Lower lobe of right lung (tissue), 2 donors: ENCODE measurements at places on chromosomes 12 and 14. TPM values are rescaled to one million over a fixed set of nuclear protein-coding genes. Genes with fewer than 3 reads are reported as not detected.

The TEX22 gene
- total RNA-seq, result 3.8 TPM

The EPS8 gene
- 72.8 TPM for total RNA-seq

The PGF gene
- 3.0 TPM for total RNA-seq

The KRT6C gene
- total RNA-seq, result not detected

GRCh38 chr12:48203192-48203591 is at the start of gene OR10AD1:
OR10AD1 (minus strand) TSS chr12:48203292; CDS start chr12:48203292, 0 bp downstream.
- no peaks in the 10 kb centered on the region for H3K27me3 ChIP-seq
- no peak for DNase-seq
- H3K4me3 ChIP-seq, result no peak within 1 kb of the TSS
- peaks cover 19% of the 10 kb centered on the region for H3K4me1 ChIP-seq
- H3K27ac ChIP-seq, result no peak within 1 kb of the TSS
- H3K36me3 ChIP-seq, result no peaks in the 10 kb centered on the region

- H3K4me1 ChIP-seq, result peaks cover 44% of the 10 kb centered on the region
- no peaks in the 10 kb centered on the region for H3K36me3 ChIP-seq
- no peak for DNase-seq
- peak overlapping the region; percentile 73 for H3K27ac ChIP-seq
- H3K4me3 ChIP-seq, result no peak overlapping the region
Measured at GRCh38 chr12:6608592-6609281, 1.6 kb upstream of the CHD4 start.

DNA sequence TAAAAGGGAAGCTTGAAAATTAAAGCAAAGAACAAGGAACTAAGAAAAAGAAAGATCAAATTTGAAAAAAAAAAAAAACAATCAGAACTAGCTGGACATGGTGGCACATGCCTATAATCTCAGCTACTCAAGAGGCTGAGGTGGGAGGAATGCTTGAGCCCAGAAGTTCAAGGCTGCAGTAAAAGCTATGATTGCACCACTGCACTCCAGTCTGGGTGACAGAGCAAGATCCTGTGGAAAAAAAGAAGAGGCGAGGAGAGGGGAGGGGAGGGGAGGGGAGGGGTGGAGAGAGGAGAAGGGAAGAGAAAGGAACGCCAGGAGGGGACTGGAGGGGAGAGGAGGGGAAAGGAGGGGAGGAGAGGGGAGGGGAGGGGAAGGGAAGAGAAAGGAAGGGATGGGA is 43.0 kb downstream of the EEA1 start:
- H3K36me3 ChIP-seq, result peaks cover 8% of the 10 kb centered on the region
- DNase-seq, result no peak
- no peak overlapping the region for H3K27ac ChIP-seq
- no peaks in the 10 kb centered on the region for H3K4me1 ChIP-seq

- no peaks in the 10 kb centered on the region for H3K4me1 ChIP-seq
- no peak for DNase-seq
- no peak overlapping the region for H3K4me3 ChIP-seq
Measured at GRCh38 chr14:56482310-56482911, 97.2 kb upstream of the TMEM260 start.

- H3K4me3 ChIP-seq, result no peak overlapping the region
- no peaks in the 10 kb centered on the region for H3K27me3 ChIP-seq
- H3K27ac ChIP-seq, result no peak overlapping the region
- peaks cover 4% of the 10 kb centered on the region for H3K4me1 ChIP-seq
- DNase-seq, result no peak
- H3K36me3 ChIP-seq, result no peaks in the 10 kb centered on the region
Measured at GRCh38 chr12:105986779-105987684, 151.7 kb downstream of the NUAK1 start.

DNA sequence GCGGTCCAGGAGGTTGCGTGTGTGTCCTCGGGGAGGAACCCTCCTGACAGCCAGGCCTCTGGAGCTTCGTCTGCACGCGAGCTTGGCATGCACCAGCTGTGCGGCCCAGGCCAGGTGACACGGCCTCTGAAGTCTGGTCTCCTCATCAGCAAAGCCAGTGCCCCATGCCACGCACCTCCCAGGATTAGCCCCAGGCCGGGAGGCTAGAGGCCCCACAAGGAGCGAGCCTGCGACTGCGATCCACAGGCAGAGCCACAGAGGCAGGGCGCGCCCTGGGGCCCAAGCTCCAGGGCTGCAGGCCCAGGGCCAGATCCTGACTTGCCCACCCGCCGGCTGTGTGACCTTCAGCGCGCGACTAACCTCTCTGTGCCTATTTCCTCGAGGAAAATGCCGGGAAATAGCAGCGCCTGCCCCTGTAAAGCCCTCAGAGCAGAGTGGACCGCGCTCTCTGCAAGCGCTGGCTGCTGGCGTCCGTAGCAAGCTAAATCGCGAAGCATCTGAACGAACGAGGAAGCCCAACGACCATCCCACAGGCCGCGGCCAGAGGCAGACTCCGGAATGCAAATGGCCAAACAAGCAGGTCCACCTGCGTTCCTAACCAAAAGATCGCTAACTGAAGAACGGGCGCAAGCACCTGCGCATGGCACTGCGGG is 492 bp upstream of the BTBD6 start:
- peak; percentile 54 for DNase-seq
- peak overlapping the region; percentile 66 for H3K4me3 ChIP-seq
- peaks cover 18% of the 10 kb centered on the region for H3K4me1 ChIP-seq
- peak overlapping the region; percentile 88 for H3K27ac ChIP-seq
- peaks cover 41% of the 10 kb centered on the region for H3K36me3 ChIP-seq
- H3K27me3 ChIP-seq, result no peaks in the 10 kb centered on the region

DNA sequence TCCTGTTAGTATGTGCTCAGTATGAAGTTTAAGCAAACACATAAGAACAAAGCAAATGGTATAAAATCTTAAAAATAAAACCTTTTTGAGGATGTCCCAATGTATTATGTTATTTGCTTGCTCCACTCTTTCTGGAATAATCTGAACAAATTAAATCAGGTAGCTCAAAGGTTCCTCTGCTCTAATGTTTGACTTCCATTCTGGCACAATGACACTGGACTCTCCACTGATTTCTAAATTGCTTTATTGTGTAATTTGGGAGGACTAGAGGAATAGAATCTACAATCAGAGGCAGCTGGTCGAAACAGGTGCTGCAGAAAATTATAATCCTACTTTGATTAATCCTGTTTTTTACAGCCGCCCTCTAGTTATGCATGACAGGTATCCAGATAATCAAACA is 523.7 kb upstream of the FOXG1 start:
- H3K4me1 ChIP-seq, result no peaks in the 10 kb centered on the region
- H3K36me3 ChIP-seq, result no peaks in the 10 kb centered on the region
- H3K4me3 ChIP-seq, result no peak overlapping the region
- H3K27me3 ChIP-seq, result no peaks in the 10 kb centered on the region

DNA sequence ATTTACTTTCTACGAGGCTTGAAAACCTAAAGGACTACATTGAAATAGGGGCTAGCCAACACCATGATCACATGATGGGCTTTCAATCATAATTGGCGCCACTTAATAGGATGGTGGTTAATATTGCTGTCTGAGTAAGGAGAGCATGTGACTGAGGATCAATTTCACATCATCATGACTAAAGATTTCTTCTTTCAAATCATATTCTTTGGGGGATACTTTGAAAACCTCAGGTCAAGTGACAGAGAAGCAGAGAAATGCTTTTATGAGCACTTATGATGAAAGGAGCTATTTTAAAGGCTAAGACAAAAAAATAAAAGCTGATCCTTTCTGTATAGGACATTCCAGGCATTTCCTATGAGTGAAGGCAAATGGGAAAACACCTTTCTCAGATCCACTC is 42.9 kb upstream of the KRAS start:
- H3K4me1 ChIP-seq, result no peaks in the 10 kb centered on the region
- no peak overlapping the region for H3K27ac ChIP-seq
- no peaks in the 10 kb centered on the region for H3K36me3 ChIP-seq
- H3K27me3 ChIP-seq, result no peaks in the 10 kb centered on the region
- DNase-seq, result no peak

DNA sequence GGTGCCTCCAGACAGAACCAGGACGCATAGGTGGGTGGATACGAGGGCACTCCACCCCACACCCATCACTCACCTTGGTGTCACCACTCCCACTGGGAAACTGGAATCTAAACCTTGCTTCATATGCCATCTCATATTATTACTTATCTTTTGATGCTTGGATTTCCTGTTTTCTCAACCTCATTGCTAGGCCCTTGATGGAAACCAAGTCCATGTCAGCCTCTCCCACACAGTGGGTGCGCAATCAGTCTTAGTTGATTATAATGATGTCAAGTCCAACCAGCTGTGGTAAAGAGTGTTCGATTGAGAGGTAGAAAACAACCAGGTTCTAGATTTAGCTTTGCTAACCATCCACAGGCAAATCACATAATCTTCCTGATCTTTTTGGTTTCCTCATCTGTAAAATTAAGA is 584 bp upstream of the DDHD1 start:
- H3K4me3 ChIP-seq, result peak overlapping the region; percentile 93
- peaks cover 32% of the 10 kb centered on the region for H3K4me1 ChIP-seq

DNA sequence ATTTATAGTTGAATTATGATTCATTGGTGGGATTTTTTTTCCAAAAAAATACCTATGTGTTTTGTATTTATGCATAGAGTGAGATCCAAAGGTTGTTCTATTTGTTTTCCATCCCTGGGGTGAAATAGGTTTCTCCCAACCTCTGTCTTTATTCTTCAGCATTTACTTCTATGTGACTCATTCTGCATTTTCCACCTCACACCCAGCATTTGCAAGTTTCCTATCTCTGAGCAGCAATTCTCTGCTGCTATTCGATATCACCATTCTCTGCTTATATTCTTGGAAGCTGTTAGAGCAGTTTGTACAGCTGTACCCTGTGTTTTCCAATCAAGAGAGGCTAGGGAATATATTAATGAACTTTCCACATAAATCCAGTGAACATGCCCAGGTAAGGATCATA is 538.9 kb downstream of the SNAPC1 start:
- H3K27me3 ChIP-seq, result no peaks in the 10 kb centered on the region

DNA sequence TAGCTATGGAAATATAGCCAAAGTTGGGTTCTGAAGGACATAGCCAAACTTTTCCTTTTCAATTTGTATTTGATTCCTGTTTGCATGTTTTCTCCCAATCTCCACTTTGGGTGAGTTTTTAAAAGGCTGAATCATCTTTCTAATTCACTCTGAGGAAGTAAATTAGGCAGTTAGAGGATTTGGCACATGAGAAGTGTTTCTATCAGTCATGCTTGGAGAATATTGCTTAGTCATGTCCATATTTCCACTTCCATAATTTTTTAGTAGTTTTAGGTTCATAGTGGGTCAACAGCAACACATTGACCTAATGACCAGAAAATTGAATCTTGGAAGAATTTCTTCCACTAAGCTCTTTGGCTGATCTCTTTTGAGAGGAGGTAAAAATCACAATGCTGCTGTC is 21.8 kb downstream of the IRAK3 start:
- H3K27me3 ChIP-seq, result no peaks in the 10 kb centered on the region
- no peak overlapping the region for H3K27ac ChIP-seq
- H3K36me3 ChIP-seq, result peaks cover 38% of the 10 kb centered on the region
- H3K4me3 ChIP-seq, result no peak overlapping the region

DNA sequence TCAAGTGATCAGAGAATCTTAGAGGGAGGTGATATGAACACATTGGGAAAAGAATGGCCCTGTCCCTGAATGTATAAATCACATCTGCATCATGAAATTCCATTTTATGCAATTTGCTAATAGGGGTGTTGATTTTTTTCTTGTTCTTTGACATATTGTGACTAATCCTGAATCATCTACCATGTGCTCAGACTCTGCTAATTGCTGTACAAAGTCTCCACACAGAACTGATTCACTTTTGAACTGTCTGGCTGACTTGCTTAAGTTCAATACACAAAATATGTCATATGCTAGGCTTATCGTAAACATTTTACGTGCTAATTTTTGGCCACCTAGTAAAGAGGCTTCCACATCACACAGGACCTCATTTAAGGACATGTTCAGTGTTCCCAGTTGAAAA is 2.6 kb downstream of the TMEM132D start:
- H3K4me3 ChIP-seq, result no peak overlapping the region
- no peak overlapping the region for H3K27ac ChIP-seq
- no peaks in the 10 kb centered on the region for H3K4me1 ChIP-seq
- H3K27me3 ChIP-seq, result peaks cover 37% of the 10 kb centered on the region
- H3K36me3 ChIP-seq, result no peaks in the 10 kb centered on the region

- no peak overlapping the region for H3K27ac ChIP-seq
- no peaks in the 10 kb centered on the region for H3K36me3 ChIP-seq
- DNase-seq, result no peak
- peaks cover 25% of the 10 kb centered on the region for H3K4me1 ChIP-seq
- H3K27me3 ChIP-seq, result no peaks in the 10 kb centered on the region
Measured at GRCh38 chr14:68279777-68280233, 460.2 kb downstream of the RAD51B start.

DNA sequence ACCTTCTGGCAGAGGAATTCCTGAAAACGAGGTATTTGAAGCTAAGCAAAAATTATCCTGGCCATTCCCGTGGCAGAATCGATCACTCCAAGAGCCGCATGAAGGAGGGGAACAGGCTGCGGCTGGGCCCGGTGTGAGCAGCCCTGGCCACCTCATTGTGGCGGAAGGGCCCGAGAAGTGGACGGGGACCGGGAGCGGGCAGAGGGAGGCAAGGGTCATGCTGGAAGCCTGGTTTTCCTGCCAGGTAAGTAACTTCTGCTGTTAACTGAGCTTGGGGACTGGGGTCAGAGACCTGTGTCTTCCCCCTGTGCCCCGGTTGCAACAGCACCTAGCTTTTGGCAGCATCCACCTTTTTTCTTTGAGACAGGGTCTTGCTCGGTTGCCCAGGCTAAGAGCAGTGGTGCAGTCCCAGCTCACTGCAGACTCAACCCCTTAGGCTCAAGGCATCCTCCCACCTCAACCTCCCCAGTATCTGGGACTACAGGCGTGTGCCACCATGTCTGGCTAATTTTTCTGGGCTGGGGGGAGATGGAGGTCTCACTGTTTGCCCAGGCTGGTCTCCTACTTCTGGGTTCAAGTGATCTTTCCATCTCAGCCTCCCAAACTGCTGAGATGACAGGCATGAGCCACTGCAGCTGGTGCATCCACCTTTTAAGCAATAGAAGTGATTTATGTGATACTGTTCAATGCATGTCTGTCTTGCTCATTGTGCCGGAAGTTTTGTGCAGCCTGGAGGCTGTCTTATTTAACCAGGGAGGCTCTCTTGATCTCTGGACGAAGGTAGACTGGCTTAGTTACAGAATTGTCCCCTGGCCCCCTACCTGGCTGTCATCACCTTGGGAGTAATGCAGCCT is 174.0 kb upstream of the MYL2 start:
- no peaks in the 10 kb centered on the region for H3K36me3 ChIP-seq
- no peak for DNase-seq
- H3K4me3 ChIP-seq, result no peak overlapping the region
- H3K27me3 ChIP-seq, result peaks cover 18% of the 10 kb centered on the region
- H3K27ac ChIP-seq, result no peak overlapping the region
- H3K4me1 ChIP-seq, result no peaks in the 10 kb centered on the region

- H3K27me3 ChIP-seq, result no peaks in the 10 kb centered on the region
- H3K27ac ChIP-seq, result no peak overlapping the region
- H3K36me3 ChIP-seq, result no peaks in the 10 kb centered on the region
- DNase-seq, result no peak
- H3K4me3 ChIP-seq, result no peak overlapping the region
Measured at GRCh38 chr14:62185078-62185477, 422.9 kb downstream of the SNAPC1 start.
